Activated CD4-positive, alpha-beta T cell treated with anti-CD3 and anti-CD28 coated beads, Interleukin-2, amount 10 ng/mL, durations not matched to agents 7 days and 5 days (primary cell): ENCODE measurements at places on chromosomes 5 and 9.

DNA sequence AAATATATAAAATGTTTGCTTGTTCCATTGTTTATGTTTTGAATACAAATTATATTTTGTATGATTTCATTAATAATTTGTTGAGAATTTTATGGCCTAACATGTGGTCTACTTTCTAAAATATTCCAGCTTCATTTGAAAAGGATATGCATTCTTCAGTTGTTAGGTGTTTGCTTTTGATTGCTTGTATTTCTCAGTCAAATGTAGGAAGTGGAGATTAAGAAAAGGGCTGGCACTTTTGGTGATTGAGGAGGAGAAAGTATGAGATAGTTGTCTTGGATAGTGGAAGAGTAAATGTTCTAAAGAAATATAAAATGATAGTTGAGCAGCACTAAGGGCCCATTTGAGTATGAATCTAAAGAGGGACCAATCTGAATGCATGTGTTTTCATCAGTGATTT lies 23.1 kb downstream of the JAK2 start:
- H3K27me3 ChIP-seq, result no peaks in the 10 kb centered on the region
- no peak overlapping the region for H3K4me3 ChIP-seq
- no peak overlapping the region for H3K27ac ChIP-seq
- no peak for DNase-seq
- peaks cover 28% of the 10 kb centered on the region for H3K4me1 ChIP-seq

DNA sequence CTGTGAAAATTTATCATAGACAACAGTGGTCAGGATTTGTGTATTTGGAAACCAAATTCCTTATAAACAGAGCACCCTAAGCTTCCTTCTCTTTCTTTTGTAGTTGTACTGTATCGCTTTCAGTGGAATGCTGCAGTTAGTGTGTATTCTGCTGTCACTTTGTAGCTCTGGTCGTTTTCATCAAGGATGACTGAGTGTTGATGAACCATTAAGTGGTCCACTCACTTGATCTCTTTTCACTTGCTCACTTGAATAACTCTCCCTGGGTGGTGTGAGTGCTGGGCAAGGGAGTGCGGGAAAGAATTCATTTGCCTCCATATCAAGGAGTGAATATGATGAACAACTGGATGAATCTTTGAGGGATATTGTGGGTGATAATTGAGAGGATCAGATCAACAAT lies 1225.7 kb upstream of the WWC1 start:
- H3K36me3 ChIP-seq, result no peaks in the 10 kb centered on the region
- H3K4me3 ChIP-seq, result no peak overlapping the region
- no peak overlapping the region for H3K27ac ChIP-seq
- DNase-seq, result no peak

GRCh38 chr5:14039576-14039975 lies 95.1 kb upstream of the DNAH5 start:
- H3K4me1 ChIP-seq, result no peaks in the 10 kb centered on the region

GRCh38 chr5:143101725-143102386 lies 301.6 kb downstream of the NR3C1 start:
- peak overlapping the region; percentile 84 for H3K27ac ChIP-seq
- peaks cover 15% of the 10 kb centered on the region for H3K36me3 ChIP-seq
- no peaks in the 10 kb centered on the region for H3K27me3 ChIP-seq
- peaks cover 33% of the 10 kb centered on the region for H3K4me1 ChIP-seq

DNA sequence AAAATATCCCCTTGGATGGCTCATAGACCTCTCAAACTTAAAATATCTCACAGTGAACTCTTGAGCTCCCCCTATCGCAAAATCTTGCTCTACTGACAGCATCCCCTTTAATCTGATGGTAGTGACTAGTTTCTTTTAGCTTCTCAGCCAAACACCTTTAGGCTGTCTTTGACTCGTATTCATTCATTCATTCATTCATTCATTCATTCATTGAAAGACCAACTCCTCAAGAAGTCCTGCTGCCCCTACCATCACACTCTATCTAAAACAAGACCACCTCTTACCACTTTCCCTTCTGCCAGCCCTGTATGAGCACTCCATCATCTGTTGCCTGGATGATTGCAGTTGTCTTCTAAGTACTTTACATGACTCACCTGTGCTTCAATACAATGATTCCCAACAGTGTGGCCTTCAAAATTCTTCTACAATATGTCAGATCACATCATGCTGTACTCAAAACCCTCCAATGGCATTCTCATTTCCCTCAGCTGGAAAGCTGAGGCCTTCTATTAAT lies 46.8 kb downstream of the ITGA2 start:
- no peak for DNase-seq
- peaks cover 72% of the 10 kb centered on the region for H3K4me1 ChIP-seq
- peaks cover 26% of the 10 kb centered on the region for H3K36me3 ChIP-seq

DNA sequence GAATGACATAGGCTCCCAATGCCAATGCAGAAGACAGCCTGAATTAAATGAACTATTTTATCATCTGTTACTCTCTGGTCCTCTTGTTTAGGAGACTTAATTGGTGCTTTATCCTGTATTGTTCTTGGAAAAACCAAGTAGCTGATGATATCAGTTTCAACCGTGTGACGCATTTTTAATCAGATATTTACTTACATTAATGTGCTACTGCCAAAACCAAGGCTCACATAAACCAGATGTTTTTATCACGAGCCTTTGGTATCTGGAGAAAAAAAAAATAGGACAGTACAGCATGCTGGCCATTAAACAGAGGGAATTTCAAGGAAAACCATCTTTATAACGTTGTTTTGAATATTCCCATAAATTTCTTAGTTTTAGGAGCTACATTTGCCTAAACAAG lies 90.1 kb downstream of the ICE1 start:
- no peaks in the 10 kb centered on the region for H3K4me1 ChIP-seq
- H3K36me3 ChIP-seq, result no peaks in the 10 kb centered on the region
- peaks cover 19% of the 10 kb centered on the region for H3K27me3 ChIP-seq
- no peak for DNase-seq
- no peak overlapping the region for H3K4me3 ChIP-seq
- no peak overlapping the region for H3K27ac ChIP-seq

- H3K4me3 ChIP-seq, result no peak overlapping the region
- H3K4me1 ChIP-seq, result no peaks in the 10 kb centered on the region
- H3K27ac ChIP-seq, result no peak overlapping the region
- H3K36me3 ChIP-seq, result no peaks in the 10 kb centered on the region
These were observed 293.0 kb downstream of the CDH12 start for GRCh38 chr5:22560147-22560546.

DNA sequence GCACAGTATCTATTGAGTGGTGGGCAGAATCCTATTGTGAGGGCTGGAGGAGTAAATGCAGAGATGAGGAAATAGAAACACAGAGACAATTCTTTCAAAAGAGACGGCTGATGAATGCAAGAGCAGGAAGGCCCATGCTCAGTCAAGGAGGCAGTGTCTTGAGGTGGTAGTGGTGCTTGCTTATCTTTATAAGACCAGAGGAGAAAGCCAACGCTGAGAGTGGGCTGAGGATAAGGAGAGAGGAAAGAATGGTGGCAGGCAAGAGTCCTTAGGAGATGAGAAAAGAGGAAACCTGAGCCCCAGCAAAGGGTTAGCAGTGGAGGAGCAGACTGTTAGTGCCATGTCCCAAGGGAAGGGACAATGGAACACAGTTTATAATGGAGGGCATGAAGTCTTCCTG lies 86.0 kb downstream of the SNCAIP start:
- H3K36me3 ChIP-seq, result no peaks in the 10 kb centered on the region
- no peak overlapping the region for H3K4me3 ChIP-seq
- H3K27ac ChIP-seq, result no peak overlapping the region
- H3K27me3 ChIP-seq, result no peaks in the 10 kb centered on the region
- no peaks in the 10 kb centered on the region for H3K4me1 ChIP-seq
- no peak for DNase-seq

- H3K27ac ChIP-seq, result no peak overlapping the region
- no peak overlapping the region for H3K4me3 ChIP-seq
- peaks cover 3% of the 10 kb centered on the region for H3K4me1 ChIP-seq
- no peak for DNase-seq
These were observed 68.9 kb upstream of the ANKRD55 start for GRCh38 chr5:56302027-56302426.

DNA sequence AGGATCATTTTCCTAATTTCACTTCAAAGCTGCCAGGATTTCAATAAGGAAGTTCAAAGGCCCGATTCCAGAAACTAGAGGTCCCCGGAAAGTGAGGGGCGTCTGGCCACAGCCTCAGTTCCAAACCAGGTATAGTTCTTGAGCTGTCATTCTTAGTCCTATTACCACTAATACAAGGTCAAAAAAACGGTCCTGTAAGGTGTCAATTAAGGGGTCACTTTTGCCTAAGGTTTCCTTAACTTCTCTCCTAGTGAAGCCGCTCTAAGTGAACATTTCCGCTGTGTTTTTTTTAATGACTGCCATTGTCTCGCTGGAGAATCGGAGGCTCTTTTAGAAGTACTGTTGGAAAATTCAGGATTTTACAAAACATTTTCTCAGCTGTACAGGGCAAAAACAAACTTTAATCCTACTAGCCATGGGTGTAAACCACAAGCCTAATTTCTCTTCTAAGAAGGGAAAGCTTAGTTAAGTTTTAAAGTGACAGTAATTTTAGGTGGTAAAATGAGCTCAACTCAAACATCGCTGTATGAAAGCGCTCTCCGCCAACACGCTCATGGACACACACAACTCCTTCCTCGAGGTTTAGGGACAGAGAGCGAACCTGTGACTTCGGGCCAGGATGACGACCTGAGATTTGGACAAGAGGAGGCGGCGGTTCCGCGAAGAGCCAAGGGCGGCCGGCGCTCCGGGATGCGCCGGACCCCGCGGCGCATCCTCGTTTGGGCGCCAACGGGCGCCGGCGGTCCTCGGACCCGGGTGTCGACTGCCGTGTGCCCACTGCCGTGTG lies 76.7 kb upstream of the IFNE start:
- DNase-seq, result no peak
- H3K4me3 ChIP-seq, result peak overlapping the region; percentile 93
- H3K27me3 ChIP-seq, result peaks cover 58% of the 10 kb centered on the region
- peak overlapping the region; percentile 83 for H3K27ac ChIP-seq

- no peak overlapping the region for H3K27ac ChIP-seq
These were observed 24.0 kb upstream of the GRHPR start for GRCh38 chr9:37398464-37399025.

- no peak overlapping the region for H3K4me3 ChIP-seq
- H3K27me3 ChIP-seq, result no peaks in the 10 kb centered on the region
- H3K36me3 ChIP-seq, result peaks cover 27% of the 10 kb centered on the region
- peak overlapping the region; percentile 43 for H3K27ac ChIP-seq
- no peak for DNase-seq
These were observed 20.6 kb downstream of the GNAQ start for GRCh38 chr9:78011049-78011448.

- H3K4me3 ChIP-seq, result no peak overlapping the region
- H3K4me1 ChIP-seq, result peaks cover 6% of the 10 kb centered on the region
- no peak overlapping the region for H3K27ac ChIP-seq
- no peaks in the 10 kb centered on the region for H3K36me3 ChIP-seq
- peaks cover 2% of the 10 kb centered on the region for H3K27me3 ChIP-seq
These were observed 9.0 kb upstream of the SPINK4 start for GRCh38 chr9:33230756-33231622.

DNA sequence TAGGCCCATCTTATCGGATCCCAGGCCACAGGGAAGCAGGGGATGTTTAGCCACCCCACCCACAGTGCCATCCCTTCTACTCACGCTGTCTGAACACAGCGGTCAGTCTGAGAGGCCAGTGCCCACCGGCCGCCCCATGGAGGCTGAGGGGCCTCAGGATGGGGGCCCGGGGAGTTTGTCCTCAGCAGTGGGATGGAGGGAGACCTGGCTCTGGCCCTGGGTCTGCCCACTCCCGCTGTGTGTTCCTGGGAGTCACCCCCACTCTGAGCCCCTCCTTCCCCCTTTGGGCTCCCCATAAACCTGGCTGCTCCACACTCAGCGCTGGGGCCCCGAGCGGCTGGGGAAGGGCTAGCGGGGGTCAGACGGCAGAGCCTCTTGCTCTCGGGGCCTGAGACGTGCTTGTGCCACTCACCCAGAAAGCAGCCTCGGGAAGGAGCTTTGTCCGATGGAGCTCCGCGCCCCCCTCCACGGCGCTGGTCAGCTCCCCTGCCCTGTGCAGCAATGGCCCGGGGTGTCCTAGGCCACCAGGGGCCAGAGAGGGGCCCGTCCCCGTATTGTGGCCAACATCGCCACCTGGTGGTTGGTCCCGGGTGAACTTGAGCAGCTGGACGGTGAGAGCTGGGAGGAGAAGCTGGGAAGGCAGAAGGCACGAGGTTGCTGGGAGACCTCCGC lies 10.9 kb upstream of the LAMC3 start:
- no peaks in the 10 kb centered on the region for H3K36me3 ChIP-seq
- peaks cover 5% of the 10 kb centered on the region for H3K27me3 ChIP-seq
- no peak overlapping the region for H3K27ac ChIP-seq

DNA sequence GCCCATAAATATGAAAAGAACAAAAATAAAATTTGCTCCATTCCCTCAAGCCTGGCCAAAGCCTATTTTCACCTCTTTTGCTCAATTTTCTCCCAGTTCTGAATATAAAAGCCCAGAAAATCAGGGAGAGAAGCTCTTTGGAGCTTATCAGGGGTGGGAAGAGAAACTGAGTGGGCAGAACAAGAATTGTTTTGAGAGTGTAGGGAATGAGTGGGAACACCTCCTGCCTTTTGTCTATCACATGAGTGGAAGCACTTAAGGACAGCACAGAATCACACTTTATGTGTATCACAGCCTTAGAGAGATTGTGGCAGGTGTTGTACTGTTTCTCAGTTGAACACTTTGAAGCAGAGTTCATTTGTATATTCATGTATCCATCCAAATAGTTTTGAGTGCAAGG lies 139.2 kb upstream of the HMHB1 start:
- no peaks in the 10 kb centered on the region for H3K36me3 ChIP-seq
- no peak for DNase-seq
- no peaks in the 10 kb centered on the region for H3K4me1 ChIP-seq
- no peaks in the 10 kb centered on the region for H3K27me3 ChIP-seq

DNA sequence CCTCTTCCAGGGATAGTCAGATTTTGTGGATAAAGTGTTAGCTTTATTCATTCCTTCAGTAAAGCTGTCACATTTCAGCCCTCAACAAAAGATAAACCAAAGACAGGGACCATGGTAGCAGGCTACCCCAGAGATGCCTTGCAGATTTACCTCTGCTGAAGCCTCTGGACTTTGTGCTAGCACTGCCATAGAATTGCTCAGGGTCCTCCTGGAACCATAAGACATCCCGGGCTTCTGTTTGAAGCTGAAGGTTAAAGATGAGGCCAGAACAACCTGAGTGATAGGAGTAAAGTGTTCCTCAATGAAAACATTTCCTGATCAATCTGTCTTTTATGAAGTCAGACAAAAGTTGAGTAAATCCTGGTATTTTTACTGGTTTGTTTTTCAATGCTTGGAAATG lies 57.5 kb upstream of the ARL15 start:
- DNase-seq, result no peak
- no peak overlapping the region for H3K4me3 ChIP-seq
- no peaks in the 10 kb centered on the region for H3K36me3 ChIP-seq
- H3K4me1 ChIP-seq, result no peaks in the 10 kb centered on the region
- no peak overlapping the region for H3K27ac ChIP-seq

GRCh38 chr5:122102825-122103224 lies 24.8 kb upstream of the LOX start:
- H3K36me3 ChIP-seq, result no peaks in the 10 kb centered on the region
- no peaks in the 10 kb centered on the region for H3K4me1 ChIP-seq
- H3K4me3 ChIP-seq, result no peak overlapping the region

- peaks cover 63% of the 10 kb centered on the region for H3K4me1 ChIP-seq
- no peak for DNase-seq
- no peaks in the 10 kb centered on the region for H3K27me3 ChIP-seq
- H3K27ac ChIP-seq, result peak overlapping the region; percentile 78
These were observed 1.0 kb downstream of the NAIF1 start for GRCh38 chr9:128065907-128066712.
